ENCODE measurements at places on chromosomes 7 and 10.

DNA sequence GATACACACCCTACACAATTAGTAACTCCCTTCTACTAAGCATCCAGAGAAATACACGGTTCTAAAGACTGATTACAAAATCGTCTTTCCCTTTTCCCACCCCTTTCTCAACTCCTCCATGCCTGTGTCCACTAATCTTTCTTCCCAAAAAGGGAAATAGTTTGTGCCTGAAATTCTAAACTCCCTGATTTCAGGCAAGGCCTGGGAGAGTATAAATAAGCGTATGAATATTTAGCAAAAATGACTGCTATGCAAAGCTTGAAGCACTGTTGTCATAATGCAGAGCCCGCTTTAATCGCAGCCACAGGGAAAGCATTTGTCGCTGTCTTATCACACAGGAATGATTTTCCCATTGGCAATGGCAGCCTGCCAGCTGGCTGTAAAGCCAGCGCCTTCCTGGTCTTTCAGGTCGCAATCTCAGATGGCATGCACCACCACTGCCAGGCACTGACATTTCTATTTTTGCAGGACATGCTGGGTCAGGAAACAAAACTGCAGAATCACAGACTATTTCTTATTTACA, 142.9 kb upstream of the PCGF5 start:
- no peak for DNase-seq

GRCh38 chr10:95295031-95295755, 4.4 kb upstream of the PDLIM1 start:
- DNase-seq = peak; percentile 32

DNA sequence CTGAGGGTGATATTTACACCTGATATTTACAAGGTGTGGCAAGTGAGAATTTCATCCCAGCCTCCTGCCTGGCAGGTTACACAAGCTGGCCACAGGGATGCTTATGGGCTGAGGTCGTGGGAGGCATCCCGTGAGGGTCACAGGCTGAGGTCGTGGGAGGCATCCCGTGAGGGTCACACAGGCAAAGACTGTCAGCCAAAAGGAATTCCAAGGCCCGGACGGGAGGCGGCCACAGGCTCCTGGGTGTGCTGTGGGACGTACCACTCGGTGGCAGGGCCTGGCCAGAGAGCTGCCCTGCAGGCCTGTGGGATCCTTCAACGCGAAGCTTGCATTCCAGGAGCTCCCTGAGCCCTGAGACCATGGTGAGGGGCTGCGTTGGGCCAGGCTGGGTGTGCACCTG, 460.6 kb downstream of the DNAJB6 start:
- DNase-seq = no peak

GRCh38 chr10:78696791-78697395, 371.9 kb upstream of the ZMIZ1 start:
- DNase-seq = no peak

- no peak for DNase-seq
Observed at GRCh38 chr10:131682271-131682962, 218.4 kb upstream of the PPP2R2D start.

DNA sequence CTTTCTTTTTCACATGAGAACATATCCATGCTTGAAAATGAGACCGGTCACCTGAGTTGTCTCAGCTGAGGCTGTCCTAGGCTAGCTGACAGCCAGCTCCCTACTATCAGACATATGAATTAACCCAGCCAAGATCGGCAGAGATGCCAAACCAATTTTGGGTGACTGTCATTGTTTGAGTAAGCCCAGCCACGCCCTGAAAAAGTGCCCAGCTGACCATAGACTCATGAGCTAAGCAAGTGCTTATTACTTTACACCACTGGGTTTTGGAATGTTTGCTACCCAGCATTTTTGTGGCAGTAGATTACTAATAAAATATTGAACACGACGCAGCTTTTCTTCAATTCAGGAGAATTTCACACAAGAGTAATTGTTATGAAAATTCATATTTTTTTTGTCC, 265.2 kb upstream of the LYZL1 start:
- no peak for DNase-seq

GRCh38 chr7:155461631-155462030, 3.7 kb downstream of the EN2 start:
- no peak for DNase-seq

GRCh38 chr7:39085590-39086049, 107.9 kb downstream of the POU6F2 start:
- no peak for DNase-seq

DNA sequence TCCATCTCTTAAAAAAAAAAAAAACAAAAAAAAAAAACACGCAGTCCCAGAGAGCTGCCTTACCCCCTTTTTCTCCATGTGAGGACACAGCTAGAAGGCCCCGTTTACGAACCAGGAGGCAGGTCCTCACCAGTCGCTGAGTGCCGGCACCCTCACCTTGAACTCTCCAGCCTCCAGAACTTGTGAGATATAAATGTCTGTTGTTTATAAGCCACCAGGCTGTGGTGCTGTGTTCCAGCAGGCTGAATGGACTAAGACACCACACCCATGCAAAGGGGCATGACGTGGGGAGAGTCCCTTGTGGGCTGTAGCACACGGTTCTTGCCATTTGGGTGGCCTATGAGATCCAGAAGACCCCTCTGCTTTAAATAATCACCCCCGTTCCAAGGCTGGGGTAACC, 17.2 kb downstream of the ECHDC3 start:
- DNase-seq = no peak

- no peak for DNase-seq
Observed at GRCh38 chr10:17175551-17175950, 25.9 kb downstream of the TRDMT1 start.

DNA sequence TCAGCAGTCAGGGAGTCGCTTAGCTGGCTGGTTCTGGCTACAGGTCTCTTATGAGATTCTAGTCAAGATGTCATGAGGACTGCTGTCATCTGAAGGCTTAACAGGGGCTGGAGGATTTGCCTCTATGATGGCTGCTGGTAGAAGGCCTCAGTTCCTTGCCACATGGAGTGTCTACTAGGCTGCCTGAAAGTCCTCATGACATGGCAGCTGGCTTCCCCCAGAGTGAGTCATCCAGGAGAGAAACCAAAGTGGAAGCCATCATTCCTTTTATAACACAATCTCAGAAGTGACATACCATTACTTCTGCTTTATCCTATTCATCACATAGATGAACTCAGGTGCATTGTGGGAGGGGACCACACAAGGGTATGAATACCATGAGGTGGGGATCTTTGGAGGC, 75.1 kb downstream of the EXOC6 start:
- no peak for DNase-seq

DNA sequence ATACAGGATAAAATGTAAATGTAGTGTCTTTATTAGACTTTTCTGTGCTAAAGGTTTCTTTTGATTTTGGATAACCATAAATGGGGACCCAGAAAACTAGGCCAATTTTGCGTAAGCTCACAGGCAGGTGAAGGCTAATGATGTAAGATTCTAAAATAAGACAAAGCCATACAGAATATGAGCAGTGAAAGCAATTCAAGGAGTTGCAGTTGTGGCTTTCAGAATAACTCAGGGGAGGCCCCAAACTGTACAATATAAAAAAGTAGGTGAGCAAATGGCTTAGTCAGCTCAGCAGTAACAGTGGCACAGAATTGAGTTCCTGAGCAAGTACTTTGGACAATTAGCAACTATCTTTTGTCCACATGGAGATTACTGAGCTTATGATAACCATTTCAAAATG, 81.7 kb upstream of the NRP1 start:
- DNase-seq = no peak

GRCh38 chr7:45216181-45216580, 58.6 kb downstream of the RAMP3 start:
- no peak for DNase-seq

DNA sequence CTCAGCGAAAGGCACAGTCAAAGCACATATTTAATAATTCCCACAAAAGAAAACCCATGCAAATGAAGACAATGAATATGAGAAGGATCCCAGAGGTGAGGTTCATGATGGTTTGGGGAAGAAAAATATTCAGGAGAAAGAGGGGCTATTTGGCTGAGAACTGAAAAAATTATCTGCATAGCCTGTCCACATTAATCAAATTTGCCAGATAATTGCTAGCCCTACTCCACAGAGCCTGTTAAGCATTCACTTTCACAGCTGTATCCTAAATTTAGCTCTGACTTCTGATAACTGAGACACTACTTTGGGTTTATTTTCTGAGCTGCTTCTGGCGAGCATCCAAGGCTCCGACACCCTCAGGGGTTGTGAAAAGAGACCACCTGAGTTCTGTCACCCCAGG, 176.2 kb downstream of the HERPUD2 start:
- DNase-seq = no peak

DNA sequence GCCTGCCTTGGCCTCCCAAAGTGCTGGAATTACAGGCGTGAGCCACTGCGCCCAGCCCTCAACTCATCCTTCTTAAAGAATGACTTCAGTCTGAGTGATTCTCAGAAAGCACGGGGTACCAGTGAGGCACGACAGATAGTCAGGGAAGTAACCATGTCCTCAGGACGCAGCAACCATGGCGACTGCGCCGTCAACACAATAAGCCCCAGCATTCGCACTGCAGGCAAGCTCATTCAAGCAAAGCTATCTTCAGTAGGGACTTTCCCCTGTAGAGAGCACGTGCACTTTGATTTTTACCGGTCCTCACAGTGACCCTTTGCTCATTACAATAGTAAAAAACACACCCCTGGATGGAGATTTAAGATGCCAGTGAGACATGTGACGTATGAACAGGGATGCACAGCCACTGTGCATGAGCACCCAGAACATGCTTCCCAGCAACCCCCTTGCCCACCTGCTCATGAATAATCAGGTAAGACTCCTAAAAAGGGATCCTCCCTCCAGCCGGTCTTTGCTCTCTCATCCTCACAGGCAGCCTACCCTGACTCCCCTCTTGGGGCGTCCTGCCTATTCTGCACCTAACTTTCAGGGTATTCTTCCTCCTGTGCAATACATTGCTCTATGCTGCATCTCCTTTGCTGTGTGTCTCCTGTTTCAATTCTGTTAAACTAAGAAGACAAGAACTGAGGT, 9.1 kb downstream of the WDR86 start:
- peak; percentile 20 for DNase-seq

- DNase-seq = peak; percentile 39
Observed at GRCh38 chr7:29588900-29589696, 25.5 kb downstream of the PRR15 start.

DNA sequence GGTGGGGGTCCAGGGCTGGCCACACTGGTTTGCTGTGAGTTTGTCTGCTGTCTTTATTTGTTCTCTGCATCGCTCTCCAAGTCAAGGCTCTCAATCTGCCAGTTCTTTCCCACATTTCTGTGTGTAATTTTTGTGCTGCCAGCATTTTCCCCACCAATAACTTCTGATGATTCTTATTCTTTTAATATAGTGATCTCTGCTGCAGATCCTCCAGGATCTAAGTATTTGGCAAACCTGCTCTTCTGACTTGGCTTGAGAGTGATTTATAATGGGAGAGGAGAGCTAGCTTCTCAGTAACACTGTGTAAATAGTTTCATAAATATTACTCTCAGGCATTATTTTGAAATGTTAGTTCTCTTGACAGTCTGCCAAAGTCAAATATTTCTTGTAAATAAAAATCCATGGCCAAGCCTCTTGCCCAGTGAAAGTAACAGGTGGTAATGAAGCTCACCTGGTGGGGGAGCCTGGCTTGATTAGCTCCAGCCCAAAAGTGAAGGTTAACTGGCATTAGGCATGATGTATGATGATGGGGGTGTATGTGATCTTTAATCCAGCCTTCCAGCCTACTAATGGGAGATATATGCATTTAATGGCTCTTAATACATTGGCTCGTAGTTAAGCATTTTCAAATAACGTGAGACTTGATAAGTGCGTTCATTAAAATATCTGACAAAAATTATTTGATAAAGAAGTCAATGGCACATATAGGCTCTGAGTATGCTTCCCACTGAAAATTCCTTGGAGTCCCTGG, 1055.9 kb downstream of the KCNMA1 start:
- DNase-seq = no peak

- DNase-seq = no peak
Observed at GRCh38 chr7:132571970-132572369, 4.3 kb downstream of the PLXNA4 start.

- DNase-seq = no peak
Observed at GRCh38 chr10:110858297-110858934, 13.3 kb upstream of the PDCD4 start.

DNA sequence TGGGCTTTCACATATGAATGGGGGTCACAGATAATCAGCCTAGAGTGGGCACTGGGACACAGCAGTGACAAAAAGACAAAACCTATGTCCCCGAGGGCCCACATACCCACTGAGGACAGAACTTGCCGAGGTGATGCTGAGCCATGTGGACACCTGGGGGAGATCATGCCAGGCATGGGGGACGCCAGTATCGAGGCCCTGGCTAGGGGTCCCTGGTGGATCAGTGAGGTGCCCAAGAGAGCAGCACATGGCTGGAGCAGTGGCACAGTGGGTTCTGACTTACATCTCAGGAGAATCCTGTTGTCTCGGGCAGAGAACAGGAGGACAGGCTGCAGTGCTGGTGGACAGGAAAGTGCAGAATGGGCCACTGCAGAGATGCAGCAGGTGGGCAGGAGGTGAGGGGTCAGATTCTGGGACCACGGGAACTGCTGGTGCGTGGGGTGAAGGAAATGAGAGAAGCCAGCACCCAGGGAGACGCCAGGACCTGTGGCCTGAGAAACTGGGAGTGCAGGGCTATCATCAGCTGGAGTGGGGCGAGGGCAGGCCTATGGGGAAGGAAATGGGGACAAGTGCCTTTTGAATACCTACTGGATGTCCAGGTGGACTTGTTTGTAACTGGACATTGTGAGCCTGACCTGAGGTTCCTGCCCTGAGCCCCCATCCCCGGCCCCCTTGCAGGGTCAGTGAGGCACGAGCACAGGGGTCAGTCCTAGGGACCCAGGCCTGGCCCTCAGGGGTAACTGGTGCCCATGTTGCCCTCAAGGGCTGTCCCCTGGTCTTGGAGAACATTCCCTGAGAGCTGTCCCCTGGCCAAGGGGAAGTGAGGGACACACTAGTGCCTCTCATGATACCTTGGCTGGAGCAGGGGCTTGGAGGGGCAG, 91.2 kb upstream of the RET start:
- DNase-seq = no peak

All from CD4-positive, alpha-beta T cell treated with Interleukin-2 at 100 ng/mL for 4 hours (primary cell).